ENCODE measurements at places on chromosomes 6 and 20.
A peak's percentile ranks its signal among the peaks of the same experiment; 100 is the strongest.

- H3K27ac ChIP-seq, result peak overlapping the region; percentile 27
- H3K27me3 ChIP-seq, result no peaks in the 10 kb centered on the region
- peaks cover 38% of the 10 kb centered on the region for H3K4me1 ChIP-seq
- DNase-seq, result peak; percentile 71
- H3K4me3 ChIP-seq, result no peak overlapping the region
Observed at GRCh38 chr6:31952140-31952805, 6.4 kb downstream of the CFB start.

DNA sequence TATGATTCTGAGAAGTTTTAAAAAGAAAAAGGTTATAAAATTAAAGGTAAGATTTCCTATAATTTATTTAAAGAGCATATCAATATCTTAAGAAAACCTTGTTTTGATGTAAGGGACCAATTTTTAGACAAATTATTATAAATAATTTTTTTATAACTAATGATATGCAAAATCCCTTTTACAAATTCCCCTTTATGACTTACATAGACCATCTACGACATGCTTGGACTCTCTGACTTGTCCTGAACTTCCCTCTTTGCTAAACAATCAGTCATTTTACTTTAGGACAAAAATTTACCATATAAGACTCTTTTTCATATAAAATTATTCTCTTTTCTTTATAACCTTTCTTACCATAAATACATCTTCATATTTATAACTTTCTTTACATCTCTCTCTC, 15.3 kb upstream of the ANGPT4 start:
- H3K36me3 ChIP-seq, result no peaks in the 10 kb centered on the region
- H3K27me3 ChIP-seq, result no peaks in the 10 kb centered on the region
- DNase-seq, result no peak
- H3K27ac ChIP-seq, result no peak overlapping the region

DNA sequence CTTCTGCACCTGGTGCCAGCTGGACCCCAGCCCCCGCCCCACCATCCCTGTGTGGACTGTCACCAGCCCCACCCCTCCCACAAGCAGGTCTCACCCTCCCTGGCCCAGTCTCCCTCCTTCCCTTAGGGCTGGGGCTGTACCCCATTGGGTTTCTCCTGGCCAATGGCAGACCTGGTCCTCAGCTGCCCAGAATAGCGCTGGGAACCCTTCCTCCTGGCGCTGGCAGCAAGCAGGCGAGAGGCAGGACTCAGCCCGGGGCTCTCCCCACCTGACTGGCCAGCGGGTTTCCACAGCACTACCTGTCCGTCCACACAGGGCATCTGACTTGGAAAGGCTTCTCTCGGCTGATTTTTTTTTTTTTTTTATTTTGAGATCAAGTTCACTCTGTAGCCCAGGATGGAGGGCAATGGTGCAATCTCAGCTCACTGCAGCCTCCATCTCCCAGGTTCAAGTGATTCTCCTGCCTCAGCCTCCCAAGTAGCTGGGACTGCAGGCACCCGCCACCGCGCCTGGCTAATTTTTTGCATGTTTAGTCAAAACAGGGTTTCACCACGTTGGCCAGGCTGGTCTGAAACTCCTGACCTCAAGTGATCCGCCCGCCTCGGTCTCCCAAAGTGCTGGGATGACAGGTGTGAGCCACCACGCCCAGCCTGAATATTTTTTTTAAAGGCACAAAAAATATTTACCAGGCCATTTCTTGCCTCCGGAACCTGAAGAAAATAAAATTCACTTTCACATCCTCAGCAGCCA, 21.6 kb upstream of the CHRNA4 start:
- no peak overlapping the region for H3K27ac ChIP-seq
- peaks cover 6% of the 10 kb centered on the region for H3K4me1 ChIP-seq
- peaks cover 32% of the 10 kb centered on the region for H3K27me3 ChIP-seq
- no peak for DNase-seq

- H3K27ac ChIP-seq, result no peak overlapping the region
- DNase-seq, result no peak
- H3K27me3 ChIP-seq, result peaks cover 4% of the 10 kb centered on the region
- no peaks in the 10 kb centered on the region for H3K4me1 ChIP-seq
- no peak overlapping the region for H3K4me3 ChIP-seq
Observed at GRCh38 chr6:14224359-14225103, 107.0 kb downstream of the CD83 start.

DNA sequence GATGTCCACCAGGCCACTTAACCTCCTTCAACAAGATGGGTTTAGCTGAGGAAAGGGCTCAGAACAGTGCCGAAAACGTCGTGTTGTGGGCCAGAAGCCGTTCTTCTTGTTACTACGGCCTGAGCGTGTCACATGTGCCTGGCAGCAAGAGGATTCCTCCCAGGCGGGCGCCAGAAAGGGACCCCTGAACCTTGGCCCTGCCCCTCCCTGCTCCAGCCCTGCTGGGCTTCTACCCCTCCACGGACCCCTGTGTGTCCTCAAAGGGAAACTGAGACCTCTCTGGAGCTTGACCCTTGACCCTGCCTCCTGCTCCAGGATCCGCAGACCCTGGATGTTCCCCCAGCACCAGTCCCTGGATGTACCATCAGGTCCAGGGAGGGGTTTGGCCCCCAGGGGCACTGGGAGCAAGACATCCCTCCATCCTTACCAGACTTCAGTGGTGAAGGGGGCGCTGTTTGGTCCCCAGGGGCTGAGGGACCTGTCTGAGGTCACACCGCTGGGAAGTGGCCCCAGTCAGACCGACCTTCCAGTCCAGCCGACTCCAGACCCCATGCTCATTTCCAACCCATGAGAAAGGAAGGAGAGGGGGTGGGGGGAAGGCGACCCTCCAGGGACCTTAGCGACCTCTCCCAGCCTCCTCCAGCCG, 10.1 kb downstream of the HRH3 start:
- H3K4me3 ChIP-seq, result no peak overlapping the region
- H3K4me1 ChIP-seq, result peaks cover 18% of the 10 kb centered on the region
- peaks cover 28% of the 10 kb centered on the region for H3K27me3 ChIP-seq
- no peak for DNase-seq
